ENCODE measurements at places on chromosomes 11 and 22.
A peak's percentile ranks its signal among the peaks of the same experiment; 100 is the strongest.

GRCh38 chr22:43424666-43425630 is 13.1 kb downstream of the MPPED1 start:
- DNase-seq: no peak

DNA sequence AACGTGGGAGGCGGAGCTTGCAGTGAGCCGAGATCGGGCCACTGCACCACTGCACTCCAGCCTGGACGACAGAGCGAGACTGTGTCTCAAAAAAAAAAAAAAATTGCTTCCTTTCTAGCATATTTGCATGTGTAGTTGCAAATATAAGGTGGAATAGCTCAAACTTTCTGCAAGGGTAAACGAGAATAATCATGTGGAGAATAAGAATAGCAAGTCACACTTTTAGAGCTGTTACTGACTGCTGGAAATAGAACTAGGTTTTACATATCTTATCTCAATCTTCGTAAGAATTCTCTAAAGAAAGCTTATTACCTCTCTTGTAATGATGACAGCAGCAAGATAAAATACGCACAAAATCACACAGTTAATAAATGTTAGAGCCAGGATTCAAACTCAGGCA is 1.6 kb downstream of the L3MBTL2 start:
- DNase-seq: peak; percentile 66

- peak; percentile 71 for DNase-seq
Measured at GRCh38 chr22:37484480-37485394, 1.4 kb downstream of the MFNG start.

DNA sequence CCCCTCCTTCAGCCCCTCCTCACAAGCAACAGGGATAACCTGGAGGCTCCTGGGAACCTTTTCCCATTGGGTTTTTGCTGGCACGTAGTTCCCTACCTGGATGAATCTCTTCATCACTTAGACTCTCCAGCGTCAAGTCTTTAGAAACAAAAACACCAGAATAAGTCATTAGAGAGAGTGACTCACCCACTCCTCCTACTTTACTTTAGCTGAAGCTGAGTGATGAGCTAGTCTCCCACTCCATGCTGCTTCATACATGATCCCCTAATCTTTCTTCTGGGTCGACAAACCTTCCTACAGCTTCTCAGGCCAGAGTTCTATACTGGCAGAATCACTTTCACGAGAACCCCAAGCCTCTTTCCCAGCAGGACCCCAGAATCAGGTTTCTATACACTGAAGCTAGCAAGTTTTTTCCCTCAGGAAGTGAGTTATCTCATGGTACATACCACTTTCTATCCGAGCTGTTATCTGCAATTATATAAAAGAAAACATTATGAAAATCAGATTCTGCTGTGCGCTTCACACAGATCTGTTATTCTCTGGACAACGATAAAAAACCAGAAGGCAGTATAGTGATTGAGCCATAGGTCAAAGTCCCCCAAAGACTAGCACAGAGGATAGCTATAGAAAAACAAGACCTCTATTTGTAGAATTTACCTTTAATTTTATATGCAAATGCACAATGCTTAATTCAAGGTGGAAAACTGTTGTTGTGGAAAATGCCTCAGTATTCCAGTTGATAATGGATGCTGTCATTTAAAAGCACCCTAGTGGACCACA is 18.7 kb downstream of the DRICH1 start:
- DNase-seq: no peak

GRCh38 chr11:30786256-30787110 is 200.3 kb upstream of the MPPED2 start:
- DNase-seq: no peak

- no peak for DNase-seq
Measured at GRCh38 chr22:36295247-36295646, 42.3 kb downstream of the APOL1 start.

DNA sequence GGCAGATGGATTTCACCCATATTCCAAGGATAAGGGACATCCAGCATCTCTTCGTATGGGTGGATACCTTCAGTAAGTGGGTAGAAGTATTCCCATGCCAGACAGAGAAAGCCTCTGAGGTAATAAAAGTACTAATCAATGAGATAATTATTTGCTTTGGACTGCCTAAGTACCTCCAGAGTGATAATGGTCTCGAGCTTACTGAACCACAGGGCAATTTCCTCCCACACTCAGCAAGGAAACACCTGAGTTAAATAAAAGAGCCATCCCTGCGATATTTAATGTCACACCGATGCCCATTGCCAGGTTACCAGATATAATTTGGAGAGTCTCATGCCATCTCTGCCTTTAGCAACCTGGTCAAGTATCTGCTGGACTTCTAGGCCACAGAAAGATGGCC is 70.6 kb upstream of the MPEG1 start:
- no peak for DNase-seq

GRCh38 chr11:76839311-76839710 is 21.4 kb upstream of the ACER3 start:
- no peak for DNase-seq

GRCh38 chr11:30801357-30801756 is 215.2 kb upstream of the MPPED2 start:
- no peak for DNase-seq

GRCh38 chr22:48490500-48491411 is 1336.9 kb downstream of the BRD1 start:
- no peak for DNase-seq

GRCh38 chr11:3190600-3190999 is 25.5 kb upstream of the OSBPL5 start:
- DNase-seq: no peak

DNA sequence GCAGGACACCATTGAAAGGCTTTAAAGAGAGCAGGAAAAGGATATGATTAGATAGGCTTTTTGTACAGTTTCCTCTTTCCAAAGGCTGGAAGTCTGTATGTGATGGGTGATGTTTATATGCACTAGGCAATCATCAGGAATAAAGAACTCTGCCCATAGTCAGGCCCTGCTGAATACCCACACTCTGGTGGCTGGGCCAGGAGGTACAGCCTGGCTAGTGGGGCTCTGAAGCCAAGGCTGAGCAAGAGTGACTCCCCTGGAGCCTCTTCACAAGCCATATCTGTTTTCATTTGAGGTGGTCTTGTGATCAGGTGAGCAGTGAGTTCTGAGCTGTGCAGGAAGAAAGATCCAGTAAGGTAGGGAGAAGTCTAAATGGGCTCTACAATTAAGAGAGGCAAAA is 539.9 kb upstream of the CCDC90B start:
- DNase-seq: no peak

GRCh38 chr11:111982541-111983186 is 42.5 kb upstream of the DLAT start:
- DNase-seq: no peak

DNA sequence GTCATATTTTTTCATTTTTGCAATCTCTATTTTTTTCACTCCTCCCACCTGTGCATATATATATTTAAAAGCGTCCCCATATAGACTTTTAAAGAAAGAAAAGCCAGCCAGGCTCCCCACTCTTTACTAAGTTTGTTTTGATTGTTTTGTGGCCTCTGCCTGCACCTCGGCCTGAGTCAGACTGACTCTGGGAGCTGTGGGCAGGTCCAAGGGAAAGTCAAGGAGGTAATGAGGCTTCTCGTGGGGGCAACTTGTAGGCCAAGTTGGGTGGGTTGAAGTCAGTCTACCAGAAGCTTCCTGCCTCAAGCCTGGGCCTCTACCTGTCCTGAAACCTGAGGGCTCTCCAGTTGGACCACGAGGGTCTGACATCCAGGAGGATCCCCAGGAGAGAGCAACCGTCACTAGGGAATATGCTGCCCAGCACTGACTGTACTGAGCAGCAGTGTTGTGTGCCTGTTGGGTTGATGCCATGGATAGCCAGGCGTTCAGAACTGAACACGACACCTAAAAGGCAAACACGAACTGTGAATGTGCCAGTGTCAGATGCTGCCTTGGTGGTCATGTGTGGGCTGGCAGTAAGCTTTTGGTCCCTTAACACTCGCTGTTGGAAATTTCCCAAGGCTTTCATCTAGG is 58.8 kb downstream of the BMAL1 start:
- no peak for DNase-seq

GRCh38 chr11:44982496-44983062 is 31.9 kb upstream of the TP53I11 start:
- no peak for DNase-seq

DNA sequence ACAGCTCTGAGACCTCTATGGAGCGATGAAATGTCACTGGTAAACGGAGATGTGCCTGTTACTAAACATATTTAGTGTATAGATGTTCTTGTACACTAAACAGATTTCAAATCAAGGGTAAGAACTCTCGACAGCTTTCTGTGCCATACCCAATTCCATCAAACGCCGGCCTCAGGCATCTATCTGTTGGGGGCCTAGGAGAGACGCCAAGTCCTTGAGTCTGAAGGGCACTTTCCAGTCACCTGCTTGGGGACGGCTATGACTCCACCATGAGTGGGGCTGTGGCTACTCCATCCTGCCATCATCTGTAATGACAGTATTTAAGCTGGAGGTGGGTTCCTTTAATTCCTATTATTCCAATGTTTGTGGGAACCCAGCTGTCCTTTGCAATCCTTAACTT is 87.8 kb downstream of the SHANK2 start:
- no peak for DNase-seq

Measured in germinal center (tissue), 1 donor.